ENCODE measurements at places on chromosomes 3 and 15. TPM values are rescaled to one million over a fixed set of nuclear protein-coding genes. Genes with fewer than 3 reads are reported as not detected.

The HIGD2B gene
- total RNA-seq: not detected

The CFAP44 gene
- 6.3 TPM for total RNA-seq

The ABHD6 gene
- total RNA-seq: 19.3 TPM

The DZIP3 gene
- total RNA-seq: 9.8 TPM

The KCNAB1 gene
- 8.5 TPM for total RNA-seq

The RBPMS2 gene
- 1.7 TPM for total RNA-seq

The GOLGA8J gene
- total RNA-seq: not detected

The CKMT1B gene
- total RNA-seq: not detected

Data from tibial nerve (tissue), 4 donors.